SK-MEL-5 (cell line): ENCODE measurements at places on chromosomes 12 and 14.

DNA sequence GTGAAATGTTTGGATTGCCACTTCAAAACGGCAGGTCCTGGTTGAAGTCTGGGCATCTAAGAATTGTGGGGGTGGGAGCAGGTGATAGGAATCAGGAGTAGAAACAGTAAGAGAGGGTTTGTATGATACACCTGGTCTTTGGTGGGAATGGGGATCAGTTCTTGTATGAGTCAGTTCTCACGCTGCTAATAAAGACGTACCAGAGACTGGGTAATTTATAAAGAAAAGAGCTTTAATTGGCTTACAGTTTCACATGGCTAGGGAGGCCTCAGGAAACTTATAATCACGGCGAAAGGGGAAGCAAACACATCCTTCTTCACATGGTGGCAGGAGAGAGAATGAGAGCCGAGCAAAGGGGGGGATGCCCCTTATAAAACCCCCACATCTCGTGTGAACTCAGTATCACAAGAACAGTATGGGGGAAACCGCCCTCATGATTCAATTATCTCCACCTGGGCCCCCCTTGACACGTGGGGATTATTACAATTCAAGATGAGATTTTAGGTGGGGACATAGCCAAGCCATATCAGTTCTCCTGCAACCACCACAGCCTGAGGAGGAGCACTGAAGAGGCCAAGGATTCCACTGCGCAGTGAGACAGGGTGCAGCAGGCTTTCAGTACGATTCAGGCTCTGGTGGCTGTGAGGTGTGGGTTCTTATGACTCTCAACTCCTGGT is 52.1 kb downstream of the DRAM1 start:
- DNase-seq = no peak

DNA sequence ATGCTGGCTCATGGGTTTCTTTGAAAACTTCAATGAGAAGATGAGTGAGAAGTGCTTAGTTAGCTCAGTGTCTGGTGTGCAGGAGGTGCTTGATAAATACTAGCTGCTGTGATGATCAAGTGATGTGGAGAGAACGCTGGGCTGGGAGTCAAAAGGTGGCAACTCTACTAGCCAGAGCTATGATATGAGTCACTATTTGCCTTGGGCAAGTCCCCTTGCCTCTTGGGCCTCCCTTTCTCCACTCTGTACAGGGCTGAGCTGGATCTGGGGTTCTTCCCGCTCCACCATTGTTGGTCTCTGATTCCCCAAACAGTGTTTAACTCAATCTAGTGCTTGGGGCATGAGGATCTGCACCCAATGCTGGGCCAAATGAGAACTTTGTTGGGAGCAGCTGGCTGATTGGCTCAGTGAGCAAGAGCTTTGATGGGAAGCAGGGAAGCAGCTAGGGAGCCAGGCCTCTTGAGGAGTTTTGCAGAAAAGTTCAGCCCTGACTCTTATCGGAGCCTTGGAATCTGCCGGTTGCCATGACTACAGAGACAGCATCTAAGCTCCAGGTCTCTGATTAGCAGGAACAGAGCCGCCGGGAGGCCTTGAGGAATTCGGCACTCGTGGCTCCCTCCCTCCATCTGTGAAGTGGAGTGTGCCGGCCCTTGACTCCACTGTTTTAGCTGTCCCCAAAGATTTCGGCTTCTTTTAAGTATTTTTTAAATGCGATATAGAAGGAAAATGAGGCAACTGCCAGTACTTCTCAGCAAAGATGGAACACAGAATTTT is 82.1 kb upstream of the HSPB8 start:
- no peak for DNase-seq

- no peak for DNase-seq
Observed at GRCh38 chr12:11623382-11623781, 26.1 kb upstream of the ETV6 start.

DNA sequence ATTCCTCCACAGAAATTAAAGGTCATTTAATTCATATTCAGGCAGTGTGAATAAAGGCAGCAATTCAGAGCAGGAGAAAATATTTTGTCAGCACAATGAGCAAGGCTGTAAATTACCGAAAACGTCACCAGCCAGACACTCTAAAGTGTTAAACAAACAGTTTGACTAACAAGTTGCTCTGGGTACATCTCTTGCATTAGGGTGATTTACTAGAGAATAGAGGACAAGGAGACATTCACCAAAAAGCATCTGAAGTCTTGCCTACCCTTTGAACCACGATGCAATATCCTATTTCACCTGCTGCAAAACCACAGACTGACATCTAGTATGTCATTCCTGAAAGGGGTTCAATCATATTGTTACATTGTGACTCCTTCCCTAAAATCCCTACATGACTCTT is 27.1 kb upstream of the GPHB5 start:
- DNase-seq = no peak

DNA sequence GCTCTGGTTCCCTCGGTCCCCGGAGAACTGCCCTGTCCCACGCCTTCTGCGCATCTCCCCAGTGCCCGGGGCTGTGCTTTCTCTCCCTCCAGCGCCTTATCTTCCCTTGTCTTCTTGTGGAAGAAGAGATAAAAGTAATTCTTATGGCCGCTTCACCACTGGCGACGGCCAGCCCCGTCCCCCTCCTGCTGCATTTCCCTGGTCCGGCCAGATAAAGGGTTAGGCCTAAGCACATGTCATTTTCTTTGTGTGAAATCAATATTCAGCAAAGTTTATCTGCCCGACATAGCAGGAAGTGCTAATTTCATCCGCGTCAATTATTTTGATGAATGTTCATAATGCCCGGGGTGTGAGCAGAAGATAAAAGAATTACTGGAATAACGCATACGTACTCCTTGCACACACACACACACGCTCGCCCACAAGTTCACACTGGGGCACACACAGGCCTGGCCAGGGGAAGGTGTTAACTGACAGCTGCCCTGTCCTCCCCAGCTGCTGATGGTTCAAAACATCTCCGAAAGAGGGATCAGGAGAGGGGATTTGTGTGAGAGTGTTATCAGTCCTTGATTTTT is 177.7 kb upstream of the LHX5 start:
- DNase-seq = no peak

DNA sequence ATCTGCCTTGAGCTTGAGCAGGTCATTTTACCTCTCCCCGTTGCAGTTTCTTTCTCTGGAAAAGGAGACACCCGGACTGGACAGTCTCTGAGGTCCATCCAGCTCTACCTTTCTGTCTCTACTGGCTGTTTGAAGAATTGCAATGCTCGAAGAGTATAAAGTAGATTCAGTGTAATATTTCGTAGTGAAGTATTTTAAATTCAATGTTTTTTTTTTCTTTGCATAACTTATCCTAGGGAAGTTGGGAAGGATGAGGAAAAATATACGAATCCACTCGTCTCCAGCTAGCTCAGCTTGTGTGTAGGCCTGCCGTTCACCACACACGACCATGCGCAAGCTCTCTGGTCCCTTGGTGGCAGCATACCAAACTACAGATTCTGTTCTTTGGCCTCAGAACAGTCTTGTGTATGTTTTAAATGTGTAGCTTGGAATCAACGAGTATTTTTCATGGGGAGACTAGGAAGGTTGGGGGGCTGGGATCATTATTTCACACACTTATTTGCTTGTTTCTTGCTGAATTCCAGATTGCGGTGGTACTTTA is 307.9 kb downstream of the CACNA1C start:
- peak; percentile 44 for DNase-seq

- DNase-seq = no peak
Observed at GRCh38 chr12:85278598-85279448, 1.2 kb upstream of the ALX1 start.

DNA sequence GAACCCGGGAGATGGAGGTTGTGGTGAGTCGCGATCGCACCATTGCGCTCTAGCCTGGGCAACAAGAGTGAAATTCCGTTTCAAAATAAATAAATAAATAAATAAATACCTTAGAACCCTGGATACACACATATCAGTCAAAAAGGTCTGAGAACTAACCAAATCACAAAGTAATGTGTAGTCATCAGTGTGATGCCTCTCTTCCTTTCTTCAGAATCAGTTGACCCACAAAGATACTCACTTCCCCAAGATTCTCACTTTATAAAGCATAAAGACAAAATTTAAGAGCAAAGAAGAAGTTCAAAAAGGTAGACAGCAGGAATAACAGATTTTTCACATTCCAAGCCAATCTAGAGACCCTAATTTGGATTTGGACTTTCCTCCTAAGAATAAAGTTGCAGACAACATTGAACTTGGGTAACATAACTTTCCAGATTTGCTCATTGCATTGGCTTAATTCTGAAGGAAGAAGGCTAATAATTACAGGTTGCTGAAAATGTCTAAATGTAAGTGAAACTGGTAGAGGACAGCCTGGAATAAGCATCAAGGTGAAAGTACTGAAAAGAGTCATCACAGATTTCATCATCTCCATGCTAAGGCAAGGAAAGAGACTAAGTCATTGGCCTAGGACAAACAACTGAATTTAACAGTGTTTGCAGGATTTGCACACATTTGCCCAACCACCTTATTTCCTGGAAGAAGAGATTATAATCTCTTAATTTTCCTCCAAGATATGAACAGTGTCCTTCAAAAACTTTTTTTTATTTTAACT is 17.4 kb downstream of the TMED10 start:
- no peak for DNase-seq

- DNase-seq = no peak
Observed at GRCh38 chr12:14941369-14941768, 3.0 kb upstream of the ERP27 start.

DNA sequence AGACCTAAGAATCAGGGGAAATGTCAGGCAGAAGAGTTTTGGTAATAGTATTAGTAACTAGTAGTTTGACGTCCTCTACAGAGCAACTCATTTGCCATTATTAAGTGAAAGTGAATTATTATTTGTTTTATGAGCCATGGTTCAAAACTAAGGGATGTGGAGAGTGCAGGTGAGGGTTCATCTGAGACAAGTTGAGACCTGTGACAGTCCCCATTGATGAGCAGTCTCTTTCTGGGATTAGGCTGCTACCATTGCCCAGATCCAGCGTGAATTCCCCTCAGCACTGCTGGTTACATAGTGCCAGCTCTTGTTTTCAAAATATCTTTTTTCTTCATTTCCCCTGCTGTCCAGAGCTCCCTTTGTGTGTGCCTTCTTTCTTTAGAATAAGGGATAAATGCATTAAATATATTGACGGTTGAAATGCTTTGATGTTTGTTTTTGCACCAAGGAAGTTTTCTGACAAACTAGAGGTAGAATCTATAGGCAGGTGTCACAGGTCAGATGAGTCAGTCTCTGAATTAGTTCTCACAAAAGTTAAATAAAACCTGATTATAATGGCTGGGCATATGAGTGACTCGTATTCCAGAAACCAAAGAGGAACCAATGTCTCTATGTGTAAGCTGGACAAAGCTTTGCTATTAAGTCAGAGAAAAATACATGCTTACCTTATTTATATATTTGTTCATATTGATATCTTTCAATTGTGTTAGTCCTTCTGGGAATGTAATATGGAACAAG is 381.4 kb downstream of the TMEM117 start:
- no peak for DNase-seq

DNA sequence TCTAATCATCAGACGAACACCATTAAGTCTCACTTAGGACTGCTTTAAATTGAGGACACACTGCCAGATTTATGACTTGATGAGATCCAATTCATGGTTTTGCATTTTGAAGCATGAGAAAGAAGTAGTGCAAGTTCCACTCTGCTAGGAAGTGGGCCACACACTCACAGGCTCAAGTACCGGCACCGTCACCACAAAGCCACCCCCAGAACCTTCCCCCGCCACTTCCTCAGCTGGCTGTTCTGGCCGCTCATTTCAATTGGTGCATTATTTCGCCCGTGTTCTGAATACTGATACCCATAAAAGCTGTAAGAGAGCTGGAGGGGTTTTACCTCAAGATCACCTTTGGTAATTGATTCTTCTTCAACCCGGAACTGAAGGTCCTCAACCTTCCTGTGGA is 70.1 kb downstream of the CLIP1 start:
- DNase-seq = no peak

- peak; percentile 59 for DNase-seq
Observed at GRCh38 chr14:75910048-75910447, 71.7 kb downstream of the TGFB3 start.

GRCh38 chr14:85038526-85039352 is 491.2 kb upstream of the FLRT2 start:
- no peak for DNase-seq

GRCh38 chr14:53491256-53491883 is 338.2 kb upstream of the DDHD1 start:
- no peak for DNase-seq

DNA sequence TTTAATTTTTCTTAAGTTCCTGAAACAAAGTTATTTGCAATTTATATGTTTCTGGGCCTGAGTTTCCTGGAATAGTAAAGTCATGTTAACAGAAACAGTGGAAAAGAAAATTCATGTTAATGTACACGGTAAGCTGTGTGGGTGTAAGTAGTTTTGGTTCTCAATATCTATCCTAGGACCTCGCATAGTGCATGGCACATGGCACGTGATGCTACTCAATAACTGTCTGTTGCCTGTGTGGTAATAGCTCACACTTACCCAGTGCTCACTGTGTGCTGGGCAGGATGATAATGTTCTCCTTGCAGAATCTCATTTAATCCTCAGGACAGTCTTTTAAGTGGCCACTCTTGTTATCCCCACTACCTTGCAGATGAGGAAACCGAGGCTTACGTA is 100.7 kb downstream of the DUSP16 start:
- DNase-seq = no peak

DNA sequence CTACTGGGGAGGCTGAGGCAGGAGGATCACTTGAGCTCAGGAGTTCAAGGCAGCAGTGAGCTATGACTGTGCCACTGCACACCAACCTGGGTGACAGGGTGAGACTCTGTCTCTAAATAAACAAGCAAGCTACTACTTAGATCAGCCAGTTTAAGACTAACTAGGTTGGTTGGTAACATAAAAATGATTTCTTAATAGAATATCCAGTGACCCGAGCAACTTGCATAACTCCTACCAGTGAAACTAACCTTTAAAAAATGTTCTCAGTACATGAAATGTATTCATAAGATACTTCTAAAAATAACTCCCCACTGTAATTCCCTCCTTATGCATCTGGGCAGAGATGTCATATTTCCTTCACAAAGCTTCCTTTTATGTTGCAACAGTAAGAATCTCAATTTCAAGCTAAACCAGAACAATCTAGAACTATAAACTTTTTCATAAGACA is 15.9 kb downstream of the TAOK3 start:
- peak; percentile 90 for DNase-seq

DNA sequence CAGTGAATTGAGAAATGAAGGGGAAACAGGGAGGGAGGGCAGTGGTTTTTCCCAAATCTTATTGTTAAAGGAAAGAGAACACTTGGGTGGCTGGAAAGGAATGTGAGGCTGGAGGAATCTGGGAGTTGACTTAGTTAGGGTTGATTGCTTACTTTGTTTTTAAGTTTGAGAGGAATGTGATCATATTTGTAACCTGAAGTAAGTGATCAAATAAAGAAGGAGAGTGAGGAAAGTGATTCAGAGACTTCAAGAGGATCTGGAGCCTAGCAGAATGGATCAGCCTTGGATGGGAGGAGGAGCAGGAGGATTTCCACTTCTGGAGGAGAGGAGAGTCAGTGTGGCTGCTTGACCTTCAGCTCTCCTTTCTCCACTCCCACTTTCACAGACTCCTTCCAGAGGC is 6.0 kb upstream of the LRP6 start:
- no peak for DNase-seq

- no peak for DNase-seq
Observed at GRCh38 chr12:124170760-124171159, 124.1 kb upstream of the RFLNA start.
